ENCODE measurements at places on chromosomes 1 and 21.

DNA sequence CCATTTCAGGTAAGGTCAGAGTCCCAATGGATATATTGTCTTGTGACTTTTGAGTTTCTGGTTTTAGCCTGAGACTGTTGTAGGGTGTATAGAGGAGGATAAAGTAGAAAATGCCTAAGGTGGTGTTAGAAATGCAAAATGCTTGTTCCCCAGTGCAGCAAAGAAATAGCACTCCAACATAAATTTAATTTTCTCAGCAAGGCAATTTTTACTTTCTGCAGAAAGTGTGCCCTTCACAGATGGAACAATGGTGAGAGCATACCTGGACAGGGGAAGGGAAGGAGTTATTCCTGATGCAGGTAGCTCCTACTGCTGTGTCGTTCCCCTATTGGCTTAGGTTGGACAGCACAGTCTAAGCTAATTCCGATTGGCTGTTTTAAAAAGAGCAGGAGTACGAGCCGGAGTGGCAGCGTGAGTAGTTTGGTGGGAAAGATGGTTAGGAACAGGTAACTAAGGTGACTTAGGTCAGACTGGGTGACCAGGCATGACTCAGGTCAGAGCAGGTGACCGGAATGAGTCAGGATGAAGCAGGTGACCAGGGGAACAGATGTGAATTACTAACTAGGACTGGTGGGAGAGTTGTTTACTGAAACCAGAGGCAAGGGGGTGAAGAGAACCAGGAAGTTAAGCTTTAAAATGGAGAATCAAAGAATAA is 21.5 kb downstream of the SPATA45 start:
- no peak for DNase-seq

- DNase-seq: peak; percentile 55
Observed at GRCh38 chr1:145961425-145962156, 2.8 kb downstream of the ANKRD34A start.

GRCh38 chr1:234262754-234263105 is 110.5 kb upstream of the COA6 start:
- no peak for DNase-seq

DNA sequence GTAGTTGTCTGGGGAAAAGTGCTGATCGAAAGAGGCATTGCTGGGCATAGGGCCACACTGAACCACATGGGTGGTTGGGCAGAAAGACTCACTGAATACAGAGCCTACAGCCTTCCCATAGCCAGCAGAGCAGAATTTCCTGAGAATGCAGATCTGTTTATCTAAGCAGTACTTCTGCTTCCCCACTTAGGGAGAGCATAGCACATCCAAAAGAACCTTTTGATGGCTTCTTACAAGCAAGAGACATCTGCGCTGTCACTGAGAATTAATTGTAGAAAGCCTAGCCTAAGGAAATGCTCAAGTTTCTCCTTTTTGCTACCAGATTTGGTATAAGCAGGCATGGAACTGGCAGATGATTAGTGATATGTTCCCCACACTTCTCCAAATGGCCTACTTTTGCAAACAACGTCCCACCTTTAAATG is 13.0 kb upstream of the KLHDC8A start:
- no peak for DNase-seq

GRCh38 chr1:195326325-195326724 is 1281.9 kb downstream of the KCNT2 start:
- no peak for DNase-seq

GRCh38 chr1:173478094-173478674 is 1.0 kb downstream of the PRDX6 start:
- no peak for DNase-seq

DNA sequence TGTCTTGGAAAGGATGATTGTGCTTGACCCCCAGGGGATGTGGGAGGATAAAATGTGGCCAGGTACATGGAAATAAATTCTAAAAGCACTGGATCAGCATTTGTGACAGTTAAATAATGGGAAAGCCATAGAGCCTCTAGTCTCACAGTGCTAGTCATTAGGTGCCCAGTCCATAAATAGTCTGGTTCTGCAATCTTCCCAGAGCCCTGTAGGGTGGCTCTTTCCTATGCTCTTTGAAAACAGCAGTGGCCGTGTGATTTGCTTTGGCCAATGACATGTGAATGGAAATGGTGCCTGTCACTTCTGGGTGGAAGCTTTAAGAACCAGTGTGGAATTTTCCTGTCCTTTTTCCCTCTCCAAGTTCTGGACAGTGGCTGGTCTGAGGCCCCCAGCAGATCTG is 113.2 kb downstream of the TRABD2B start:
- DNase-seq: no peak

GRCh38 chr21:42395302-42395701 is 550 bp downstream of the TMPRSS3 start:
- no peak for DNase-seq

DNA sequence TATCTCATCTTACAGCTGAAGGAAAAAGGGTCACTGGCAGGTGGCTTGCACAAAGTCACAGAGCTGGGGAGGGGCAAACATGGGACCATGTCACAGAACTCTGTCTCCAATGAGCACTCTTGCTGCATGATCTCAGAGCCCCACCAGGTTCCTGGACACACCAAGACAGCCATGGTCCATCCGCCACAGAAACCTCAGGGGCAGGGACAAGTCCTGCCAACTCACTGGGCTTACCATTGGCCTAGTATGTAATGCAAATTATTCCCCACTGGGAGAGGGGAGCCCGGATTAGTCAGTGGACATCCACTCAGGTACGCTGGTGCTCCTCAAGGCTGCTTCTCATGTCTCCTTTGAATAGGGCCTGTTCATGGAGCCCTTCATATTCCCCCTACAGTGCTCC is 14.2 kb downstream of the S100A7A start:
- DNase-seq: no peak

All from stimulated activated CD4-positive, alpha-beta T cell treated with anti-CD3 and anti-CD28 coated beads, TNF-alpha, amount 100 ng/mL, for 48 hours (primary cell).